Upper lobe of right lung (tissue), 1 donor: ENCODE measurements at places on chromosomes 12 and 14.

- no peaks in the 10 kb centered on the region for H3K27me3 ChIP-seq
- H3K4me3 ChIP-seq, result no peak overlapping the region
- no peaks in the 10 kb centered on the region for H3K36me3 ChIP-seq
- H3K4me1 ChIP-seq, result no peaks in the 10 kb centered on the region
- DNase-seq, result no peak
These were observed 120.0 kb downstream of the PPFIA2 start for GRCh38 chr12:81639196-81639595.

- no peak overlapping the region for H3K27ac ChIP-seq
These were observed 61.2 kb upstream of the DYNC1H1 start for GRCh38 chr14:101903111-101903561.

DNA sequence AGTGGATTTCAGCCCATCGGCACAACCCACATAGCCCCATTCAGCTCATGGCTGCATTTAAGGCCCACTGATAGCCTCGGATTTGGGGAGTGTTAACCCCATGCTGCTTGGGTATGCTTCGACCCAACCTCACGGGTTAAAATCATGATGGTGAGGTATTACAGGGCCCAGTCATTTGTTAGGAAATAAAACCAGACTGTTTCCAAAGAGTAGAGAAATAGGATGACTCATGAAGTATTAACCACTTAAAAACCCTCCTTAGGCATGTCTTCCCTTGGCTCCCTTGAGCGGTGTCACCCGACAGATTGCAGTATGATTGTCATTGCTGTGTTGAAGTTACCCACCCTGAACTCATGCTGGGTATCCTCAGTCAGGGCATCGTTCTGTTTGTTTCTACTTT, 289.1 kb downstream of the CACNA1C start:
- H3K36me3 ChIP-seq, result no peaks in the 10 kb centered on the region
- no peaks in the 10 kb centered on the region for H3K27me3 ChIP-seq
- H3K4me1 ChIP-seq, result peaks cover 22% of the 10 kb centered on the region

- no peaks in the 10 kb centered on the region for H3K36me3 ChIP-seq
- H3K4me3 ChIP-seq, result no peak overlapping the region
- H3K4me1 ChIP-seq, result peaks cover 3% of the 10 kb centered on the region
These were observed 12.8 kb downstream of the CYP46A1 start for GRCh38 chr14:99696929-99697328.

DNA sequence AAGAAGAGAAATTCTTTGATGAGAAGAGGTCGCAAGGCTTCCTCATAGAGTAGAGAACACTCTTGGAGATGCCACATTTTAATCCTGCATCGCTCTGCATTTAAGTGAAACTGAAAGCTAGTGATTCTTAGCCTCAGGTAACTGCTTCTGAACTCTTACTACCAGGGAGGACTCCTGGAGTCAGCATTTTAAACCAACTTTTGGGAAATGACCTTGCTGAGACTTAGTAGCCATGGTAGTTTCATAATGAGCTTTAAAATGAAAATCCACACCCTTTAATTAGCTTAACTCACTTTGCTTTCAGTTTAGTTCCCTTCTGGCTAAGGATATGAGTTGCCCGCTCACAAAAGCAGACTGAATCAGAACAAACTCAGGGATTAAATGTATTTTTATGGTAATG, 80.3 kb downstream of the SYNE2 start:
- H3K4me3 ChIP-seq, result no peak overlapping the region
- H3K4me1 ChIP-seq, result no peaks in the 10 kb centered on the region
- H3K27ac ChIP-seq, result no peak overlapping the region
- no peaks in the 10 kb centered on the region for H3K36me3 ChIP-seq
- DNase-seq, result no peak
